Stimulated activated naive CD4-positive, alpha-beta T cell (primary cell): ENCODE measurements at places on chromosomes 1 and 21.

DNA sequence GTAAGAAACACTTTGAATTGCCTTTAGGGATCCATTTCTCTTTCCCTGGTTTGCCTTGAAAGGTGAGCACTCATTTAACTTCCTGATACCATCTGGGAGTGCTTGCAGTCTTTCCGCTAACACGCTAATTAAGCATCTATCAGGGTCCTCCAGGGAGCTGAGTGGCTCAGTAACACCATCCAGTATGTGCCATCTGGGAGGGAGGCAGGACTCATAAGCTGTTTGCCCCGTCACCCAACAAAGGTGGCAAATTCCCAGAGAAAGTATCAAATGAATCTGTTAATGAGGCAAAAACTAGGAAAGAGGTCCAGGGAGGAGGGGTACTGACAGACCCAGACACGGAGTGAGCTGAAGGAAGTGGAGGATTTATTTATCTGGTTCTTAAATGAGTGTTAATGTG lies 430.9 kb downstream of the HLX start:
- DNase-seq, result no peak

- no peak for DNase-seq
Observed at GRCh38 chr1:72547412-72547811, 265.1 kb upstream of the NEGR1 start.

DNA sequence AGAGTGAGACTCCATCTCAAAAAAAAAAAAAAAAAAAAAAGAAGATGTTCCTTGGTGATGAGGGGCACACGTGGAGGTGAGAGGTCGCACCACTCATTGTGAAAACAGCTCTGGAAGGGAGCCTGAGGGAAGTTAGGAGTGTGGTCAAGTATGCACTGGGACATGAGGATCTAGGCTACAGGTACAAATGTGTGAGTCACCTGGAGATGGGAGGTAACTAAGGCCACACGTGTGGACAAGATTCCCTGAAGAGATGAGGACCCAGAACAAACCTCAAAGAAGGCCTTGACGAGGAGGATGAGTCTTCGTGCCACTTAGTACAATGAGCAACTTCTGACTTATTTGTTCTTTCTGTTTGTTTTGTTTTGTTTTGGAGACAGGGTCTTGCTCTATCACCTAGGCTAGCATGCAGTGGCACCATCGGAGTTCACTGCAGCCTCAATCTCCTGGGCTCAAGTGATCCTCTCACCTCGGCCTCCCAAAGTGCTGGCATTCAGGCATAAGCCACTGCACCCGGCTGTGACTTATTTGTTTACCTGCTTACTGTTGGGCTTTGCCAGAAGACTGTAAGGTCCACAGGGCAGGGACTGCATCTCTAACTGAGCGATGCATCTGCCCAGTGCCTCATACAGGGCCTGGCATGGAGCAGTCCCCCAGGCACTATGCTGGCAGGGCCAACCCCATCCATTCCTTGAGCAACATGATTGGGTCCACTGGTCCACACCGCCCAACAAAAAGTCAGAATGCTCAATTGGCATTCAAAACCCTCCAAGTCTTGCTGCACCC lies 6.4 kb downstream of the ASAP3 start:
- DNase-seq, result no peak

GRCh38 chr1:197917805-197918651 lies 856 bp downstream of the LHX9 start:
- no peak for DNase-seq

GRCh38 chr21:46152927-46153246 lies 2.5 kb downstream of the FTCD start:
- no peak for DNase-seq

DNA sequence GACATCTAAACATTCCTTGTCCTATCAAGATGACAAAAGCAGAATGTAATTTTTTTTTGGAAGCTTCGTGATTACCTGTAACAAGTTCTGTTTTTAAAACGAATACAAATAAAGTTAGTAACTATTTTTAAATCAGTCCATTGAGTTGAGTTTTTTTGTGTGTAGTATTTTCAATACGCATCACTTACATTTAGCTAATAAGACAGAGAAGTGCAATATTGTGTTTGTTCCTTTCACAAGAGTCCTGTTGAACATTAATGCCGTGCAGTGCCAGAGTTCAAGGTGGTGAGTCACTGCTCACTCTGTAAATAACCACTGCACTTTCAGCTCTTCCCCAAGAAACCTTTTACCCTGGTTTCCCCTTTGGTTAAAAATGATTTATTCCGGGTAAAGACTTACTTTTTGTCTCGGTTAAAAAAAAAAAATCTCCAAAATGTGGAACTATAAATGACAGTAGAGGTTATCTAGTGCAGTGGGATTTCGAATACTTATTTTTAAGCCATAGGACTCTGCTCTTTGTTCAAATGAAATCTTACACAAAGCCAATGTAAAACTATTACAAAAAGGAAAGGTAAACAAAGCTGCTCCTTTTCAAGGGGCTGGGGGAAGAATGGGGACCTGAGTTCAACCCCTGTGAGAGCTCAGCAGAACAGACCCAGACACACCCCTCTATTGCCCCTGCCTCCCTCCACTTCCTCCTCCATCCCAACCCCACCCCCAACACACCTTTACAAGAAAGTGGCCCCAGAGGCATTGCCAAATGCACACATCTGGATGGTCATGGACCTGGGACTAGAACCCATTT lies 14.8 kb upstream of the NCMAP start:
- no peak for DNase-seq

DNA sequence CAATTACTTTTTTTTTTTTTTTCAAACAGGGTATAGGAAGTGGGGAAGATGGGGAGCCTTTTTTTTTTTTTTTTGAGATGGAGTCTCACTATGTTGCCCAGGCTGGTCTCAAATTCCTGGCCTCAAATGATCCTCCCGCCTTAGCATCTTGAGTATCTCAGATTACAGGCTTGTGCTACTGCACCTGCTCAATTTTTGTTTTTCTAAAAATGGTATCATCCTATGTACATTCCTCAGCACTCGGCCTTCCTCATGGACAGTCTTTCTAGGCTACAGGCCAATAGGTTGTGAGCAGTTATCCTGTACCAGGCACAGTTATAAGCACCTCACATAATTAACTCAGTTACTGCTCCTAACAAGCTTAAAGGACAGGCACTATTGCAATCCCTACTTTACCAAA lies 132.1 kb upstream of the EDN2 start:
- no peak for DNase-seq

DNA sequence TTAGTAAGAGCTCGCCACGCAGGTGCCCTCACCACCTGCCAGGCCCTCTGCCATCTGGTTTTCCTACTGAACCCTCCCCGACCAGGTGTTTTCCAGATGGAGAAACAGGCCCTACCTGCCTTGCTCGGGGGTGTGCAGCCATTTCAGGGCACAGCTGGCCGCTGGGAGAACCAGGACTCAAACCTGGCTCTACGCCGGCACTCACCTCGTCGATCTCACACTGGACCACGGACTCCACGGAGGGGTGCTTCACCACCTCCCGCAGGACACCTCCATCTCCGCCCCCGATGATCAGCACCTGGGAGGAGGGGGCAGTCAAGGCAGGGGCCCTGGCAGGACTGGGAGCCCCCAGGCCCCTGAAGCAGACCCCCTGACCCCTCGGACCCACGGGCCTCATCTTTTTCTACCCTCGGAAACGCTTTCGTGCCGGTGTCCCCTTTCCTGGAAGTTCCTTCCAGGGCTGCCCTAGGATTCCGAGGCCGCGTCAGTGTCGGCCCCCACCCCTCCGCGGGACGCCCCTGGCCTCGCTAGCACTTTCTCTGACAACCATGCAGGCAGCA lies 1.1 kb downstream of the SRM start:
- no peak for DNase-seq

GRCh38 chr21:44881198-44881872 lies 7.8 kb upstream of the PTTG1IP start:
- DNase-seq, result no peak

DNA sequence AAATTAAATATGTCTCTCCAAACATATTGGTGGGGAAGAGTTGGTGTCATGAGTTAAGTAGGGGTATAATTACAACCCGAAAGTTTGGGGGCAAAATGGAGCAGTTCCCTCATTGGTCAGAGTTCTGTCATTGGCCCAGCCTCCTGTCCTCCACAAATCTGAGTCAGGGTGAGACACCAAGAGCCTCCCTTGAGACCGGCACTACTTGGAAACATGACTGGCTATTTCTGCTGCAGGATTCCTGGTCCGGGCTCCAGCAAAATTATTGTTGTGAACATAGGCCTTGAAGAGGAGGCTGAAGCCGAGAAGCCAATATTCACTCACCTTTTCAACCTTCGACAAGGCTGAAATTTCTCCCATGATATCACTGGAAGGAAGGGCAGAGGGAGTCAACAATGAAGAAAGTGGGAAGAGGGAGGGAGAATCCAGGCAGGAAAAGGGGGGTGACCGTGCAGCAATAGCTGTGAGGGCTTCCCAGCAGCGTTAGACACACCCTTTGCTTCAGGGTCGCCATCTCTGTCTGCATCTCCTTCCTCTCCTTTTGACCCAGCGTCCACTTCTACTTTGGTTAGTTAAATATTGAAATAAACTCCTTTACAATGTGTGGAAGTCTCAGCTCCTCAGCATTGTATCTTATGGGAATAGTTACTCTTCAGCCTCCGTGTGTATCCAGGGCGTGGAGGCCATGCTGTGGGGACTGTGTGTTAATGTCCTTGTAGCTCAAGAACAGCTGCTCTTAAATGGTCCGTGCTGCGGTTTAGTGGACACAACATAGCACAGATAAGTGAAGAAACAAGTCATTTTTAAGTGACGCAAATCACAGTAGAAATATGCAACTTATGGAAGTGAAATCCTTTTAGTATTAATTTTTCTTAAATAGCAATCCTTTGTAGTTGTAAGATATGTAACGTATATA lies 307.4 kb downstream of the DISC1 start:
- no peak for DNase-seq

GRCh38 chr1:15876357-15877055 lies 29.0 kb downstream of the SPEN start:
- DNase-seq, result no peak

GRCh38 chr1:206722751-206723461 lies 38.2 kb downstream of the MAPKAPK2 start:
- no peak for DNase-seq

- no peak for DNase-seq
Observed at GRCh38 chr1:159763686-159764085, 17.1 kb upstream of the DUSP23 start.

- peak; percentile 27 for DNase-seq
Observed at GRCh38 chr1:207868251-207868773, 42.6 kb downstream of the CD34 start.

GRCh38 chr1:180301135-180301742 lies 71.2 kb downstream of the LHX4 start:
- DNase-seq, result no peak

DNA sequence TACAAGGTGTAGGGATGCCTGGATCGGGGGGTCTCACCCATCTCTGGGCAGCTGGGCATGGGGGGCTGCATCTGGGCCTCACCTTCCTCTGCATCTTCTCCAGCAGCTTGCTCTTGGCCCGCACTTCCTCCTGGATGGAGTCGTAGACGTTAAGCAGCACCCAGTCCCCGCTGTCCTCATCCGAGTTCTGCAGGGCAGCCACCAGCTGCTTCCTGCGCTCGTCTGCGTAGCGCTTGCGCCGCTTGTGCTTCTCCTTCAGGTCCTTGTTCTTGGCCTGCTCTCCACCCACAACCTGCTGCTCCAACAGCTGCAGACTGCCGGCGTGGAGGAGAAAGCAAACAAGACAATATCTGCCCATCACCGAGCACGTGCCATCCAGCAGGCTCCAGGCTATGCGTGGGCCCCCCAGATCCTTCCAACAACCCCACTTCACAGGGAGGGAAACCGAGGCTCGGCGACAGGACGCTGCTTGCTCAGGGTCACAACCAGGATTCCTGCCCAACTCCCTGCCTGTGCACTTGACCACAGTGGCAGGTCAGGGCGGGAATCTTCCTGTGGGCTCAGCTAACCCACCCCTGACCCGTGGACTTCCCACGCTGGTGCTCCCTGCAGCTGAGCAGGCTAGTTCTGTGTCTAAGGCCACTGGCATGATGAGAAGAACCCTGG lies 21.5 kb upstream of the DDOST start:
- DNase-seq, result no peak
